Hair follicle dermal papilla cell (primary cell): ENCODE measurements at places on chromosomes 6 and 20. TPM values are rescaled to one million over a fixed set of nuclear protein-coding genes. Genes with fewer than 3 reads are reported as not detected.

Gene VWA7
- total RNA-seq, result under 0.01 and 0.97 TPM in 2 replicates

Gene SPTLC3
- 3.6 and 6.7 TPM in 2 replicates for total RNA-seq

Gene SOBP
- 3.5 and 3.9 TPM in 2 replicates for total RNA-seq

Gene CYP39A1
- total RNA-seq, result 4.4 and 4.5 TPM in 2 replicates
